RWPE2 (cell line): ENCODE measurements at places on chromosomes 13 and 19.
A peak's percentile ranks its signal among the peaks of the same experiment; 100 is the strongest.

DNA sequence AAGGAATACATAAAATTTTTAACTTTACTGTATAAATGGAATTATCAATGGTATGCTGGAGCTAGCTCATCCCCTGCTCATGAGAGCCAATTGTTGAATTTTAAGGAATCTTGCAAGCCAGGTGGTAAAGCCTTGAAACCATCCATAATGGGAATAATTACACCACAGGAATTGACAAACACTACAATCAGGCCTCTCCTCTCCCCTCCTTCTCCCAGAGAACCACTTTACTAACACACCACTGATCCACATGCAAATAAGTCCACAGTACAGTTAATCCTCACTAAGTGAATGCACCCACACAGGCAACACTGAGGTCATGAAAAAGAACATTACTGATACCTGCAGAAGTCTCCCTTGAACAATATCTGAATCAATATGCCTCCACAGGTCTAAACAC lies 140.5 kb downstream of the KLF12 start:
- DNase-seq = no peak

DNA sequence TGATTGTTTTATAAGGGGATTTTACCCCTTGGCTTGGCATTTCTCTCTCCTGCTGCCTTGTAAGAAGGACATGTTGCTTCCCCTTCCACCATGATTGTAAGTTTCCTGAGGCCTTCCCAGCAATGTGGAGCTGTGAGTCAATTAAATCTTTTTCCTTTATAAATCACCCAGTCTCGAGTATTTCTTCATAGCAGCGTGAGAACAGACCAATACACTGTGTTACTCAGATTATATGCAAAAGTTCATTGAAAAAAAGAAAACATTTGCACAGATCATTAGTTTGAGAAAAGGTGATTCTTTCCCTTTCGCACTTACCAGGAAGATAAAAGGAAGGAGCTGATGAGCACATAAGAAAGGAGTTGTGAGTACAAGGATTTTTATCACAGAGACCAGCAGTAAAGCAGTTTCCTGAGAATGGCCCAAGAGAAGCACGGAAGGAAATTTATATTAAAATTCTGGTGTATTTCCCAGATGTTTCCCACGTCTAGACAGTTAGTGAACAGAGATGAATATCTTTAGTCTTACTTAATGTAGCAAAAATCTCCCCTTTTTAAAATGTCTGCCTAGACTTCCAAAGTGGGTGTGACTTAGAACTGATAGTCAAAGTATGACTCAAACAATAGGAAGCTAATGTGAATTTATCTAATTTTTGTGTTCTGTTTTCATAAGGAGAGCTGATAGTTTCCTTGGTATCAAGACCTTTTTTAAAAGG lies 431.8 kb upstream of the SGCG start:
- DNase-seq = no peak

DNA sequence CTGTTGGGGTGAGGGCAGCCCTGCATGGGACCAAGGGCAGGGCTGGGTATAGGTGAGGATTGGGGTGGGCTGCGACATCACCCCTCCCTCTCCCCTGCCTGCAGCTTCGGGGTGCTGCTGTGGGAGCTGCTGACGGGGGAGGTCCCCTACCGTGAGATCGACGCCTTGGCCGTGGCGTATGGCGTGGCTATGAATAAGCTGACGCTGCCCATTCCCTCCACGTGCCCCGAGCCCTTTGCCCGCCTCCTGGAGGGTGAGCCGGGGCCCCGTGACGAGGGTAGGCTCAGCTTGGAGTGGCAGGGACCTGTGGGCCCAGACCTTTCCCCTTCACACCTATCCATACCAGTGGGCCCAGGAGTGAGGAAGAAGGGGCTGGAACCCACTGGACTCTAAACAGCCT lies 13.2 kb downstream of the MAP3K10 start:
- DNase-seq = no peak

DNA sequence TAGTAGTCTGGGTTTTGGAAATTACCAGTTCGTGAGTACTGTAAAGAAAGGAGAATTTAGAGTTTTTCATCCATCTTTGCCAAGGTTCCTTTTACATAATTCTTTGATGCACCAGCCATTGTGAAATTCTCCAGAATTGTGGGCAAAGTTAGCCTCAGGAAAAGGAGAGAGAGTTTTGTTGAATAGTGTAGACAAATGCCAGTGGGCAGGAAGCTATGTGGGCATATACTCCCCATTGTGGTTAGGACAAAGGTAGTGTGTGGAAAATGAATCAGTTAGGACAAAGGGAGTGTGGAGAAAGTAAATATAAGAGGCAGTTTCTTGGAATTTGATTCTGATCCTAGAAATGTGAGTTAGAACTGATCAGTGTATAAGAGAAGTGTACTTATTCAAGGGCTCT lies 67.9 kb downstream of the PCCA start:
- DNase-seq = no peak

- no peak for DNase-seq
These were observed 225.1 kb downstream of the EFNB2 start for GRCh38 chr13:106310291-106310865.

GRCh38 chr19:49507803-49508494 lies 4.5 kb upstream of the FCGRT start:
- DNase-seq = no peak

- no peak for DNase-seq
These were observed 1524.0 kb downstream of the SLITRK1 start for GRCh38 chr13:82358284-82358683.

DNA sequence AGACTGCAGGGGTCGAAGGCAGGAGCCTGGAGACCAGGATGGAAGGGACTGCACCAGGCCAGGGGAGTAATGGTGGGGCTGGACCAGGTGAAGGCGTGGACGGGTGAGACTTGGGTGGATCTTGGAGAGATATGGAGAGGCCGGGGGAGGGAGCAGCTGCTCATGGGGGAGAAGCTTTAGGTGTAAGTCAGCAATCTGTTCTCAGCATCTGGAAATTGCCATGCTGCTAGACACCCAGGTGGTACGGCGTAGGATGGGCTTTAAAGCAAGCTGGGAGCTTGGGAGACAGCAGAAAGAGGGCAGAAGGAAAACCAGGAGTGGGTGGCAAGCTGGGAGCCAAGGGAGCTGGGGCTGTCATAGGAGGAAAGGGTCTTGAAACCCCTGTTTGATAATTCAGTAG lies 3.0 kb downstream of the CERS4 start:
- DNase-seq = no peak

- DNase-seq = no peak
These were observed 120.5 kb downstream of the DIAPH3 start for GRCh38 chr13:60043262-60043661.

DNA sequence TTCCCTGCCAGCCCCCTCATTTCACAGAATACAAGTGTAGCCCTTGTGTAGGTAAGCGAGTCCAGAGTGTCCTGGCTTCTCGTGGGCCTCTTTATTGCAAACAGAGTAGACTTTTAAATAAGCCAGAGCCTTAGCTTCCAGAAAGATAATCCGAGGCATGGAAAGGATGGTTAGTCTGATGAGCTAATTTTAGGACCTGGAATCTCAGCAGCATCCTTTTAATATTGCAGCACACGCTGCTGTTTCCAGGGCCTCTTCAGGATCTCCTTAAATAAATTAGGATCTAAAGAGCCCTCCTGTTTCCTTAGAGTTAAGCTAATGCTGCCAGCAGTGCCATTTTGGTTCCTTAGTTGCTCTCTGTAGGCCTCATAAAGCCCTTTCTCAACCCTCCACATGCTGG lies 99.2 kb downstream of the RFC3 start:
- DNase-seq = no peak

DNA sequence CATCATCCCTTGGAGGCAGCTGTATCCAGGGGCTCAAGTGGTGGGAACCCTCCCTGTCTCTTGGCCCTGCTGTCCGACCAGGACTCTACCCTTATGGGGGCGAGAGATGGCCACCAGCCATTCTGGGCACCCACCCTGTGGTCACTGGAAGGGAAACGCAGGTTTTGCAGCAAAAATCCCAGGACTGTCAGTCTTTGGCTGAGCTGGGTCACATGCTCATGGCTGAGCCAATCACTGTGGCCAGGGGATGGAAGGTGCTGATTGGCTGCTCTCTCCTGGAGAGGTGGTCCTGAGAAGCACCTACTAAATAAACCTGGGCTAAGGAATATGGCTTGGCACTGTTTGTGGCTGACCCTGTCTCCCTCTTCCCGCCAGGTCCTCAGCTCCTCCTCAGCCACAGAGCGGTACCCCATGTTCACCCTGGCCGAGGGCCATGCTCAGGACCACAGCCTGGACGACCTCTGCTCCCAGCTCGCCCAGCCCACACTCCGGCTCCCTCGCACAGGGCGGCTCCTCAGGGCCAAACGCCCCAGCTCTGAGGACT lies 8.9 kb downstream of the ATG4D start:
- no peak for DNase-seq

GRCh38 chr13:73715114-73715910 lies 418.9 kb downstream of the KLF12 start:
- DNase-seq = no peak

DNA sequence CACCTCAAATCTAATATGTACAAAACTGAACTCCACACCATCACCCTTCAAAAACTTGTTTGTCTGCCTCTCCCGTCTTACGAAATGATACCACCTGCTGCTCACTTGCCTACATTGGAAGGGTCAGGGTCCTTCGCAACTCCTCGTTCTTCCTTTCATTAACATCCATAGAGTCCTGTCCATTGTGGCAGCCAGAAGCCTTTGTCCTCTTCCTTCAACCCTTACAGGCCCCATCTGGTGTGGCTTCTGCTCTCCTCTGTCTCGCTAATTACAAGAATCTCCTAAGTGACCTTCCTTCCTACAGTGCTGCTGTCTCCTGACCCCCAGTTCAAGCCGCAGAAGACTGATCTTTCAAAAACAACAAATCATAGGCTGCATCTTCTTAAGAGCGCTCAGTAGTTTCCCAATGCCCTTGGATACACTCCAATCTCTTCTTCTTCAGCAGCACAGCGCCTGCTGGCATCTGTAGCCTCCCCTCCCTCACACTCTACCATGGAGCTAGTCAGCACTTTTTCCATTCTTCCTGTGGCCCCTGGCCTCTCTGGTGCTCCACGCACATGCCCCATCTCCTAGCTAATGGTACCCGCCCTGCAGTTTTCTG lies 382.7 kb downstream of the LIG4 start:
- DNase-seq = no peak

DNA sequence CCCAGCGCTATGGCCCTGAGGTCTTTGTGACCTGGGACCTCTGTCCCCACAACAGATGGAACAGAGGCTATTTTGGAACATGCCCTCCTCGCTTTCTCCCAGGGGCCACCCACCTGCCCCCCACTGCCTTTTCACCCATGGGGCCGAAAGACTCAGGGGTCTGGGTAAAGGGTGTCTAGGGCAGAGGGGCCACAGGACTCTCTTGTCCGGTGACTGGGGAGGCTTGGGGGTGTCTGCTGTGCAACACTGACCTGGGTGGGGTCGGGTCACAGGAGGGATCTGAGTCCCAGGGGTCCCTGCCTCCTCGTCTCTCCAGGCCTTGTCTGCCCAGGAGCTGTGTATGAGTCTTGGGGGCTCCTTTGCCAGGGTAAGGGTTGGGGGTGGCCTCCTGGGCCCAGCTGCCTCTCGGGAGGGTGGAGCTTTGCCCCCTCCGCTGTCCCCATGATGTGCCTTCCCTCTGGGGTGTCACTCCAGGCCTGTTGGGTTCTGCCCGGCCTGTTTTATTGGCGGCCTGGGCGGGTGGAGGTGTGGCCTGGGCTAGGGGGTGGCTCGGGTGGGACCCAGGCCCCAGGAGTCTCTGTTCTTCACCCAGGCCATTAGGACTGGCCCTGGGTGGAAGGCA lies 2.1 kb downstream of the ARID3A start:
- DNase-seq = peak; percentile 31

DNA sequence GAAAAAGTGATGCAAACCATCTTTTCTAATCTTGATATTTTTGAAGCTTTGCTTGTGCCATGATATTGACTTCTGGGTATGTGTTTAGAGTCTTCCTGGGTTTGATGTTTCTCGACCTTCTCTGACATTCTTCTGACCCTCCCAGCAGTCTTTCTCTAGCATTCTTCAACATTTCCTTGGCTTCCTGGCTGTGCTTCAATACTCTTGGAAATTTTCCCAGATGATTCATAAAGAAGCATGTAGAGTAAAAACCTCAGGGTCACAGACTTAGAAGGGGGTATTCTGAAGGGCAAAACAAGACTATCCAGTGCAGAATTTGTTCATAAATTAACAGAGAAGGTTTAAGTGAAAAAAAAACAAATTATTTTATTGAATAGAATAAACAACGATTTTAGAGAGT lies 946.3 kb upstream of the PCDH9 start:
- no peak for DNase-seq

GRCh38 chr13:40456397-40456953 lies 210.0 kb downstream of the FOXO1 start:
- no peak for DNase-seq

DNA sequence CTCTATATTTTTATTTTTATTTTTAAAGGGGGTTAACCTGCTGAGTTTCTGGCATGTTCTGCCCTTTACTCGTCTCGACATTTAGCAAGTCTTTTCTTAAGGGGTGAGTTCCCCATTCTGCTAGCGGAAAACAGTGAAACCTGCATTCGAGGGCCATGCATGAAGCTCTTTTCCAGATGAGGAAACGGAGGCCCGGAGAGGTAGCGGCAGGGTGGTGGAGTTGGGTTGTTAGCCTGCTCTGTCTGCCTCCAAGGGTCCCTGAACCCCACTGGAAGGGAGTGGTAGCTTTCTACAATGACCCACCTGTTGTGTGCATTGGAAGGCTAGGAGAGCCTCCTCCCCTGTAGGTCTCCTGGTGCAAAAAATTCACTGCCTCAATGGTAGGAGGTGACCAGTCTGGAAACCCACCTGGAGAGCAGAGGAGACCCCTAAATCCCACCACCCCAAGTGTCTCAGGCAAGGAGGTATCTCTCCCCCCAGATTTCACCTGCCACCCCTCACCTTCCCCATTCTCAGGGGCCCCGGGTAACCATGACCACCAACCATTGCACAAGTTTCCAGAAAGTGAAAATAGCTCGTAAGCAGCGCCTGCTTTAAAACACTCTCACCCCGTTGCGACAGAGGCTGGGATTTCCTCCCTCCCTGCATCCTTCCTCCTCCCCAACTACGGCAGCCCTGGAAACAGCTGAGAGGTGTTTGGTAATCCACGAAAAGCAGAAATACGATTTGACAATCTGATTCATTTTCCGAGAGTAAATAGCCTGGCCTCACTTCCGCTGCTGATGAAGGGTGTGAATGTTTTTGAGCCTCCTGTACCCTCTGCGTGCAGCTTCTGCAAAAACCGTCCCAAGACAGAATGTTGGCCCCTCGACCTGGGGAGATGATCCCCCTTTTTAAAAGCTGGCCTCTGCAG lies 3.5 kb downstream of the KLF2 start:
- no peak for DNase-seq

GRCh38 chr19:17353386-17353785 lies 16.0 kb downstream of the GTPBP3 start:
- no peak for DNase-seq

GRCh38 chr19:56537442-56537841 lies 1.3 kb upstream of the ZFP28 start:
- DNase-seq = no peak

DNA sequence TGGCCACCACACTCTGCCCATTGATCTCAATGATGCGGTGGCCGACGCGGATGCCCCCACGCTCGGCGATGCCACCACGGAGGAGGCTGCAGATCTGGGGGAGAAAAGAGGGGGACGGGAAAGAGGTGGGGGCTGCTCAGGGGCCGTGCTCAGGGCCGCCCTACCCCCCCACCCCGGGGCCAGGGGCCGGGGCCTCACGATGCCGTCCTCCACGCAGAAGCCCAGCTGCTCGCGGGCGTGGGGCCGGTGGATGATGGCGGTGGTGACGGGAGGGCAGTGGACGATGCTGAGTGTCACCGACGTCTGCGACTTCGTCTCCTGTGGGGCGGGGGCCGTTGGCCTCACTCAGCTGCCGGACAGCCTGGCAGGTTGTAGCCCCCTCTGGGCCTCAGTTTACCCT lies 10.3 kb downstream of the APBA3 start:
- DNase-seq = no peak

GRCh38 chr13:22276616-22277015 lies 605.7 kb downstream of the FGF9 start:
- DNase-seq = no peak

- DNase-seq = no peak
These were observed 2.3 kb upstream of the REX1BD start for GRCh38 chr19:18586306-18586705.
